Urinary bladder (tissue), 4 donors: ENCODE measurements at places on chromosomes 6 and 20.

GRCh38 chr6:132388291-132388690 lies 13.0 kb downstream of the MOXD1 start:
- DNase-seq: no peak

GRCh38 chr6:26158076-26158580 lies 70.9 kb downstream of the HFE start:
- DNase-seq: no peak

DNA sequence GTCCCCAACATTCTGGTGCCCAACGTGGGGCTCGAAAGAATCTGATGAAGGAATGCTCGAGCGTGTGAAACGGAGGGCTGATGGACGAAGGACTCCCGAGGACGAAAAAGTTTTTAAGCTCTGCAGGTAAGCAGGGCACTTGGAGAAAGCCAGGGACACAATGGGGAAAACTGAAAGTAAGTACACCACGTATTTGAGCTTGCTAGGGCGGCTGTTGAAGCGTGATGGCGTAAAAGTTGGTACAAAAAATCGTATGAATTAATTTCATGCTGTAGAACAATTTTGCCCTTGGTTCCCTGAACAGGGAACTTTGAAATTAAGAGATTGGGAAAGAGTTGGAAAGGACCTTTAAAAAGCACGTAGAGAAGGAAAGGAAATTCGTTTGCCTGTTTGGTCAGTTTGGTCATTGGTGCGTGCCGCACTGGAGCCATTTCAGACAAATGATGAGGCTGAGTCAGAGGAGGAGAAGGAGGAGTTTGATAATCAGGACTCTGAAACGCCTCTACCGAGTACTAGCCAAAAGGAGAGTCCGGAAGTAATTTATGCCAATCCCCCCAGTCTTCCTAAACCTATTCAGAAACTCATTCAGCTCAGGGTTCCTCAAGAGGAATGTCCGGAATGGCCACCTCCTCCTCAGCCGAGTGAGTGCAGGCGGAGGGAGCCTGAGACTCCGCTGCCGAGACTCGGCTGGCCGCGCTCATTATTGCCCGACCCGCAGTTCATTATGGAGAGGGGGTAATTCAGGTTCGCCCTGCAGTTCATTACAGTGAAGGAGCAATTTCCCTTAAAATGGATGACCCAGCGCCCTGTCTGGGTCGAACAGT lies 59.2 kb upstream of the PRSS16 start:
- peak; percentile 74 for DNase-seq

DNA sequence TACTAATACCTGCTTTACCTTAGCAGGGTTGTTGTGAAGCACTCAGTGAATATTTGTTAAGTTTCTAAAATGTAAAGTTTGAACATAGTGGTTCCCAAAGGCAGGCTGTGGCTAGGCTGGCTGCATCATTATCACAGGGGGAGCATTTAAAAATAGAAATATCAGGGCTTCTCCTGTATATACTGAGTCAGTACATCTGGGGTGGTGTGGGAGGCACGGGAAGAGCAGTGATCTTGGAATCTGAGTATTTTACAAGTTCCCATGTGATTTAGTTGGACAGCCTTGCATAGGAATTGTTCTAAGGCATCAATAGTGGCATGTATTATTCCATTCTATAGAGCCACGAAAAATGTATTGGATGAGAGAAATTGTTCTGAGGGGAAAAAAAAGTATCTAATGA lies 8.0 kb downstream of the CDC5L start:
- DNase-seq: no peak

DNA sequence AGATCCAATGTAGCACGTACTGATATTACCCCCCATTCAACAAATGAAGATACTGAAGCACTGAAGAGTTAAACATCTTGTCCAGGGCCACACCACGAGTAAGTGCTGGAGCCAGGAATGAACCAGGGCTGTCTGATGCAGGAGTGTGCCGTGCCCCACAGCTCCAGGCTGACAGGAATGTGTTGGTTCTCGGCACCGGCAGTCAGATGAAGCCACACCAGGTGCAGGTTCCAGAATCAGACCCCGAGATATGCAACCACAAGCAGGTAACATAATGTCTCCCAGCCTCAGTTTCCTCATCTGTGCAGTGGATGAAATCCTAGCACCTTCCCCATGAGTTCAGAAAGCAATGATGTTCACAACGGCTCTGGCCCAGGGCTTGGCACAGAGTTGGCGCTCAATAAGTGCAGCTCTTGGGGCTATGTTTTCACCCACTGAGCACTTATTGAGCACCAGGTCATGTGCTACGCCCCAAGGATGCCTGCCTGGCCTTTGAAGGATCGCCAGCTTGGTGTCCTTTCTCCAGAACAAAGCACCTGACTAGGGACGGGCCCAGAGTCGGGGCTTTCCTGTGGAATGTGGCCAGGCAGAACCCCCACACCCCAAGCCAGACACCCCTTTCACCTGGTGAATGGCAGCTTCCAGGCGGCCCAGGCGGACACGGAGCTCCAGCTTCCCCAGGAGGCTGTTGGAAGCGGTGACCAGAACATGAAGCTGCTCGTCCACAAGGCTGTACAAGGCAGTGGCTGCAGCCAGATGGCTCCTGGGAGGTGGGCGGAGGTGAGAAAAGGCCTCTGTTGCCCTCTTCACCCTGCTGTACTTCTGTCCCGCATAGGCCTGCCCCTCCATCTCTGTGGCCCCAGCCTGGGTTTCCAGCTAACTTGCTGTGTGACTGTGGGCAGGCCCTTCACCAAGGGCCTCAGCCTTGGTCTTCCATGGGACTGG lies 41.3 kb downstream of the KIAA1755 start:
- no peak for DNase-seq

DNA sequence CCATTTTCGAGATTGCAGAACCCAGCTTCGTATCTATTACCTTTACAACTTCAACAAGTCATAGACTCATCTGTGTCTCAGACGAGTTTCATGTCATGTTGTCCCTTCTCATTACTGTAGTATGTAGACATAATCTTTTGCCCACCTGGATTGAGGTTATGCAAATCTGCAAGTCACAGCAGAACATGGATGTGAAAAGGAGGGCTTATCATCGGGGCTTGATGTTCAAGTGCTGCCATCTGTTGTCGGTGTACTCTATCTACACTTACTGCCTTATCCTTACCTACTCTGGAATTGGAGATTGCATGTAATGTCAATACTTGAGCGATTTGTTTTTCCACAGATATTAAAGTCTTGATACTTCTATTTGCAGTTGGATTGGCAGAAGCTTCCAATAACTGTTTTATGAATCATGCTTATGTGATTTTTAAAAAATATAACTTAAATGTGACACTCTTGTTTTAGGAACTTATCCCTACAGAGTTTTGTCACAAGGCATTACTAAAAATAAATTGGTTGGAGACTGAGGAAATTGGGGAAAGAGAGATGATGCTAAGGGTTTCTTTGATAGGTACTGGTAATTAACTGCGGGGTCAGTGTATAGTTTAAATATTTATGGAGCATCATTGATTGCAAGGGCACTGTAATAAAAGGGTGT lies 3.0 kb upstream of the GOPC start:
- DNase-seq: peak; percentile 36

DNA sequence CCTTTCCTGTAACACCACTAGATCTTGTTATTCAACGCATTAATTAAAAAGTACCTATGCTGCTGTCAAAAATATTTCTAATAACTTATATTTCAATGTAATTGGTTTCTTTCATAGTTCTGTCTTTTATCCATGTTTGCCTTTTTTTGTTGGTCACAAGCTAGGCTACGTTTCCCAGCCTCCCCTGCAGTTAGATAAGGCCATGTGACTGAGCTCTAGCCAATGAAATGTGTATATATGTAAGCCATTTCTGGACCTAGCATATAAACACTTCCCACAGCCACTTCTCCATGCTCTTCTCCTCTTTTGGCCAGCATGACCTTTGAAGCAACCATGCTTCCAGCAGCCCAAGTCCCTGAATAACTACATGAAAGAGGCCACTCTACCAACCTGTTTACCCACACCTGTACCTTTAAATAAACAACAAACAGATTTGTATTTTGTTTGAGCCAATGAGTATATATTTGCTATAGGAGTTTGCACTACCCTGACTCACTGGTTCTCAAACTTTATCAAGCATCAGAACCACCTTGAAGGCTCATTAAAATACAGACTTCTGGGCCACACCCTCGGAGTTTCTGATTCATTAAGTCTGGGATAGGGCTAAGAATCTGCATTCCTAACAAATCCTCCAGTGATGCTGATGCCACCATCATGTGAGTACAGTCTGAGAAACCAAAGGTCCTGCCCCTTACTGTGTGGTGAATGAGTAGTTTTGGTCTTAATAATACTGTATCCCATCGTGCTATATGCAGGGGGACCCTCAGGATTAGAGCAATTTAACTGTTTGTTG lies 45.6 kb upstream of the BEND6 start:
- DNase-seq: no peak

DNA sequence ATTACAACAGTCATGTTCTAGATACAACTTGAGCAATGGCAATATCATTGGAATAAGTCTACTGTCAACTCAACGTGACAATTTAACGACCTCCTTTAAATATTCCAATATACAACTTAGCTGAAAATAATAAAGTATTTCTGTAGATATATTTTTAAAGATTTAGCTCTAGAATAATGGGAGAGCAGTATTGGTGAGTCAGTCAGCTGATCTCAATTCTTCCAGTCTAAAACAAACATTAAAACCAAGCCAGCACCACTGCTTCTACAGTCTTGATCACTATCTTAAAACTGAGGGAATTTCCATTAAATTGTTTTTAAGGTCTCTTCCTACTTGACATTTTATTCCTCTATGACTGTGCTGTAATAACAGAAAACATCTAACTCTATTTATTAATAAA lies 38.2 kb downstream of the NOL7 start:
- DNase-seq: no peak

GRCh38 chr20:62710886-62711702 lies 2.5 kb downstream of the NTSR1 start:
- no peak for DNase-seq

- no peak for DNase-seq
These were observed 179.9 kb upstream of the RALGAPA2 start for GRCh38 chr20:20892328-20892727.

- DNase-seq: no peak
These were observed 41.8 kb upstream of the FUCA2 start for GRCh38 chr6:143553337-143553736.

DNA sequence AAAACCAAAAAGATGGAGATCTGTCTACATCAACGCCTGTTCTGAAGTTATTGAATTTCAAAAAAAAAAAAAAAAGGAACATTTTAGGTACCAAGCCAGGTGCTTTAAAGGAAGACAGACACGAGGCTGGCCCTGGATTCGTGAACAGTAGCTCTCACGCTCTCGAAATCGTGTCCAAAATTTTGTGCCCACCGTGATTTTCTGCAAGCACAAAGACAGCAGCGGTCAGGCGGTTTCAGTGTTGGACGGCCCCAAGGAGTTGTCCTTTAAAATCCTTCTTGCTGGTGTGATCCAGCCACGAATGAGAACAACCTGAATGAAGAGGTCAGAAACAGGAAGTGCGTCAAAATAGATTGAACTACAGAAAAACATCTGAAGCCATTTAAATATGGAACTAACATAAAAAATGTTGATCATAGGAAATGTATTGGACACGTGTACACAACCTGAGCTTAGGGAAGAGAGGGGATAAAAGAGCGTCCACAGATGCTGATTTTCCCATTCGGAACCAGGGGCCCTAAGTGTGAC lies 78.2 kb downstream of the THBS2 start:
- DNase-seq: no peak

- no peak for DNase-seq
These were observed 256.6 kb downstream of the RFPL4B start for GRCh38 chr6:112603726-112604125.

DNA sequence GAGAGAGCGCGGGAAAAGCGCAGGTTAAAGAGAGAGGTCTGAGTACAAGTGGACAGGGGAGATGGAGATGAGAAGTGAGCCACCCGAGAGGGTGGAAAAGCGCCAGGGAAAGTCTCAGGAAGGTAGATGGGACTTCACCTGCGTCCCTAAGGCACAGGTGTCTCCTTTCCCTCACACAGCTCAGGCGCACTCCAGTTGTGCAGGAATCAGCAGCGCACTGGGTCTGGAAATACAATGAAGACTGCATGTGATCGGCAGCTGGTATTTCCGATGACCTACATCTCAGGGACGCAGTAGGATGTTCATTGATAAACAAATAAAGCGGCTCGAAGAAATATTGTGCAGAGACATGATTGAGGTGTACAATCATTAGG lies 432 bp upstream of the KHDRBS2 start:
- DNase-seq: no peak

DNA sequence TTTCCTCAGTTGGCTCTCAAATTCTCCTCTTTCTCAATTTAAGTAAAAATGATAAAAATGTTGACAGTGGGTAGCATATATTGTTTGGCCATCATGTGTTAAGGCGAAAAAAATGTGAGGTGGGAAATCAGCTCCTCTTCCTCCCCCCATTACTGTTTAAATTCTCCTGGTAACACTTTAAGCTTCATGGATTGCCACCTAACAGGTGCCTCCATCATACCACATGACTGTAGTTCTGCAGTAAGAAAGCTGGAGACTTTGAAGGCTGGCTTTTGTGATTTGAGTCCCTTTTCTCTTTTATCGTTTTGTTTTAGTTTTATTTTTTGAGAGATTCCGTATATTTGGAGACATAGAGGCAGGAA lies 1.2 kb downstream of the ZFAND3 start:
- DNase-seq: no peak

DNA sequence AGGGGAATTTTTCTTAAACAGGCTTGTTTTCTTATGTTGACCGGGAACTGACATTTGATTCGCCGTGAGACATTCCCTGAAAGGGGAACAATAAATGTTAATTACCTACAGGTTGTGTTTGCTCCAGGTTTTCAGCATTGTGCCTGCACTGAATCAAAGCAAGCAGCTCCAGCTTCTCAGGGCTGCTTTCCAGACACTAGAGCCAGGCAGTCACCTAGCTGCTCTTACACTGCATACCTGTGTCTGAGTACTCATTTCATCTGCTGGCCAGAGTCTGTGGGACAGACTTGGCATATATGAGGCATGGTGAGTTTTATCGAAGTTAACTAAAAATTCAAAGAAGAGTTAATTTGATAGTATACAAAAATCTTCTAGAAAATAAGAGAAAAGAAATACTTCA lies 951.8 kb upstream of the MAP3K7 start:
- no peak for DNase-seq

- no peak for DNase-seq
These were observed 117.7 kb downstream of the PLEKHG1 start for GRCh38 chr6:150717419-150717818.

- DNase-seq: no peak
These were observed 177.6 kb downstream of the SASH1 start for GRCh38 chr6:148520109-148520841.

DNA sequence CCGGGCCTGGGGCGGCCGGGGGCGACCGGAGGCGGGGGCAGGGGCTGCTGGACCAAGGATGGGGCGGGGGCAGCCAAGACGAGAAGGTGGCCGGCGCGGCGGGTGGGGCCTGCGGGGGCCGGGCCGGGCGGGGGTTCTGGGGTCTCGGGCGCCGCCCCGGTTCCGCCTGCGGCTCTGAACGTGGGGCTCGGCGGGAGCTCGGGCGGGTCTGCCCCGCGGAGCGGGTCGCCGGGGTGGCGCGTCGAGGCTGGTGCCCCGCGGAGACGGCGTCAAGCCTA lies 204 bp downstream of the ADRM1 start:
- DNase-seq: no peak

- no peak for DNase-seq
These were observed 25.3 kb downstream of the PPARD start for GRCh38 chr6:35367646-35368037.
